ENCODE measurements at places on chromosomes 11 and 22.

- no peak for DNase-seq
Measured at GRCh38 chr11:106177311-106177710, 99.8 kb downstream of the AASDHPPT start.

DNA sequence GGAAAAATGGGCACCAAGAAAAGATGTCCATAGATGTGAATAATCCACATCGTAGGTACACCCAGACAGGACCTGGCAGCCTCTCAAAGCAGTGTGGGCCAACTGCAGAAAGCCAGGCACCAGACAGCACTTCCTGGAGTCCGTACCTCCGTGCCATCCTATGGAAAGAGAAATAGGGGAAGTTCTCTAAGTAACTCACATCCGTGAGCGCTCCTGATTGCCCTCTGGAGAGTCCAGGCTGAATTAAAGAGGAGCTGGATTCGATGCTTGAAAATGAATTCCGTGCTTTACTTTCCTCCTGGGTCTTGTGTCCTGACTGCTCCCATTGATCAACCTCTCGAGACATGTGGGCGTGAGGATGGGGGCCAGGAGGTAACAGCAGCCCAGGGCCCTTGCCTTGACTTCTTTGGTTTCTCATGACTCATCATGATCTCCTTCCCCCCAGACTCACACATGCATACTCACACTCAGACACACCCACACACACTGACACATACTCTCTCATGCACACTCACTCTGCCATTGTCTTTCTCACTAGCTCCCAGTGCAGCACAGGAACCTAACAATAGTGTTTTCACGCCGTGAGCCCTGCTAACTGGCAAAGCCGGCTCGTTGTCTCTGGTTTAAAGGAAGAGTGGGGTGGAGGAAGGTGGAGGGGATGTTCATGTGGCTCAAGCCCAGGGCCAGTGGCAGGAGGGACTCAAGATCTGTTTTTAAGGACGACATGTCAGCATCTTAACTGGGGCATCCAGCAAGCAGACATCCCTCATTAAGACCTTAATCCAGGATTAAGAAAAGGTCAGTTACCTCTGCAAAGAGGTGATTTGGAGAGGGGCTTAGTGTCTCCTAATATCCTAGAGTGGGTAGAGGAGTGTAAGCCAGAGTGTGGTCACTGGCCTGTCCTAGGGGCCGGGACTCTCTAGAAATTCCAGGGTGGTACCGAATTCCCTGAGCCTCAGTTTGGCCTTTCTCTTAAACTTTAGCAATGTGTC lies 104.2 kb downstream of the SCN3B start:
- no peak for DNase-seq

GRCh38 chr11:47337229-47337924 lies 15.1 kb downstream of the MYBPC3 start:
- no peak for DNase-seq

DNA sequence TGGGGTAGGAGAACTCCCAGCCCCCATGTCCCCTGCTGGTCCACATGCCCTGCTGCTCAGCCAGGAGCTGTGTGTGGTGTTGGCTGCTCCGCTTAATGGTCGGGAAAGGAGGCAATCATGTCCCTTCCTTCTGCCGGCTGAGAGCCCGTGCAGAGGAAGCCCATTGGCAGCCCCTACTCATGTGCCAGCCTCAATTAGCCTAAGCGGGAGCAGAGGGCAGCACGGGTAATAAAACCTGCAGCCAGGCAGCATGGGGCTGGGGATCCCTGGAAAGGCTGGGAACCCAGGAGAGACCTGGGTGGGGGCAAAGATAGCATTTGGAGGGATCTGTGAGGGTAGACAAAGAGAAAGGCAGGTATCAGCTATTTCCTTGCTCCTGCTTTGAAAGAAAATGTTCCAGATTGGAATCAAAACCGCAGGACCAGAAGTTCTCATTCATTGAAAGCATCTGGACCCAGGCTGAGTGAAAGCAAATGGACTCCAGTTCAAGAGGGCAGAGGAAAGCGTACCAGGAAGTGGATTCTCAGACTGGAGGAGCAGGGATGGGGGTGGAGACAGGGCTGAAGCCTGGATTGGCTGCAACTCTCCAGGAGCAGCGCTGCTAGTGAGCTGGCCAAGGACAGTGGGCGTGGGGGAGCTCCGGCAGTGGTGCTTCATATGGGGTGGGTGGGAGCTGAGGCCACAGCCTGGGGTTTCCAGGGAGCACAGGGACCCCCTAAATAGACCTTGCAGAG lies 103.4 kb upstream of the NECTIN1 start:
- DNase-seq: peak; percentile 19

DNA sequence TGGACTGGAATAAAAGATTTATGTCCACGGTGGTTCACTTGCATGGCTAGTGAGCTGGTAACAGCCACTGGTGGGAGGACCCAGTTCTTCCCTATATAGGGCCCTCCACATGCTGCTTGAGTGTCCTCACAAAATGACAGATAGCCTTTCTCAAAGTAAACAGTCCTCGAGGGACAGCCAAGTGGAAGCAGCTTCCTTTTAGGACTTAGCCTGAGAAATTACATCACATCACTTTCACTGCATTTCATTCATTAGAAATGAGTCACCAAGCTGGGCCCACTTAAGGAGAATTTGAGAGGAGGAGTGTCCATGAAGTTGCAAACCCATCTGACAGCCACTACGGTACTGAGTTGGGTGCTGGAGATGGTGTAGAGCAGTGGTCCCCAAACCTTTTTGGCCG lies 7.0 kb downstream of the ISX start:
- DNase-seq: no peak

- no peak for DNase-seq
Measured at GRCh38 chr11:111612224-111612623, 10.0 kb downstream of the SIK2 start.

- DNase-seq: no peak
Measured at GRCh38 chr22:22863001-22863400, 24.6 kb upstream of the IGLL5 start.

GRCh38 chr11:17979770-17980371 lies 33.0 kb downstream of the SERGEF start:
- DNase-seq: no peak

- no peak for DNase-seq
Measured at GRCh38 chr11:133928628-133929059, 28.1 kb downstream of the IGSF9B start.

- no peak for DNase-seq
Measured at GRCh38 chr11:47583844-47584243, 2.6 kb upstream of the FAM180B start.

- no peak for DNase-seq
Measured at GRCh38 chr11:69372589-69373250, 78.8 kb downstream of the MYEOV start.

GRCh38 chr11:1451781-1452470 lies 34.7 kb downstream of the MOB2 start:
- no peak for DNase-seq

DNA sequence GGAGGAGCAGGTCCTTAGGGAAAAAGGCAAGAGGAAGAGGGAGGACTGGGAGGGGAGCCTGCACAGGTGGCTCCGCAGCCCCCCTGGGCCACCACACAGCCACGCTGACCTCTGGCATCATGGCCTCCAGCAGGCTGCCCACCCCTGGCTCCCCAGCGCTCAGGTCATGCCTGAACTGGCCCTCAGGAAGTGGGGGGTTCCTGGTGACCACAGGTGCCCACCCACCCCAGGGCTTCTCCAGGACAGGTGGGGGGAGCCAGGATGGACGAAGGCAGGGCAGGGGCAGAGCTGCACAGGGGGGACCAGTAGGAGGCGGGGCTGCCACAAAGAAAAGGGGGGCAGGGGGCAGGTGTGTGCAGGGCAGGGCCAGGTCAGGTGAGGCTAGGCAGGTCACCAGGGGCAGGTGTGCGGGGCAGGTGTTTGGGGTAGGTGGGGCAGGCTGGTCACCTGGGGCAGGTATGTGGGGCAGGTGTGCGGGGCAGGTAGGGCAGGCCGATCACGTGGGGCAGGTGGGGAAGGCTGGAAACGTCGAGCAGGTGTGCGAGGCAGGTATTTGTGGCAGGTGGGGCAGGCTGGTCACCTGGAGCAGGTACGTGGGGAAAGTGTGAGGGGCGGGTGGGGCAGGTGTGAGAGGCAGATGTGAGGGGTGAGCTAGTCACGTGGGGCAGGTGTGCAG lies 997 bp downstream of the DEAF1 start:
- DNase-seq: no peak

GRCh38 chr11:112566124-112566523 lies 305.5 kb upstream of the PLET1 start:
- DNase-seq: no peak

- DNase-seq: no peak
Measured at GRCh38 chr22:35627267-35628041, 10.3 kb upstream of the MB start.

DNA sequence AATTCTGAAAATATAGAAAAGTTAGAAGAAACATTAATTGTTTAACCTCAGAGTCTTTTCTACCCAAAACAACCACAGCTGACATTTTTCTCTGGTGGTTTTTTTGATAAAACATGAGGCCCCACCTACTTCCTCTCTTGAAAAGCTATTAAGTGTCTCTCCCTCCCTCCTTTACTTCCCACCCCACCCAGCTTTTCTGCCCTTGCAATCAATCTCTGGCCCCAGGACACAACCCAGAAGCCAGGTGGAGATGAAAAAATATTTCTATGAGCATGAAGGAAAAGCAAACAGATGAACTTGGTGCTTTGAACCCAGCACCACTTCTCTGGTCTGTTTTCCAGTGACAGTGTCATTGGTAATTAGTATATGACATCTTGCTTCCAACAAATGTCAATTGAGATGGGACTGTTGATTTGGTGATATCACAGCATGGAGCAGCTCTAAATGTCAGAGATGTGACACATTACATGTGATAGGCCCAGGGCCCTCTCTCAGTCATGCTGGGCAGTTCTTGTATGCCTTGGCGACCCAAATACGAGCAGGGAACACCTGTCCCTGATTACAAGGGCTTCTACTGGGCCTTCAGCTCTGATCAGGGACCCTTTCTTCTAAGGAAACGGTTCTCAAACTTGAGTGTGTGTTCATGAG lies 23.9 kb upstream of the TMPRSS13 start:
- DNase-seq: no peak

DNA sequence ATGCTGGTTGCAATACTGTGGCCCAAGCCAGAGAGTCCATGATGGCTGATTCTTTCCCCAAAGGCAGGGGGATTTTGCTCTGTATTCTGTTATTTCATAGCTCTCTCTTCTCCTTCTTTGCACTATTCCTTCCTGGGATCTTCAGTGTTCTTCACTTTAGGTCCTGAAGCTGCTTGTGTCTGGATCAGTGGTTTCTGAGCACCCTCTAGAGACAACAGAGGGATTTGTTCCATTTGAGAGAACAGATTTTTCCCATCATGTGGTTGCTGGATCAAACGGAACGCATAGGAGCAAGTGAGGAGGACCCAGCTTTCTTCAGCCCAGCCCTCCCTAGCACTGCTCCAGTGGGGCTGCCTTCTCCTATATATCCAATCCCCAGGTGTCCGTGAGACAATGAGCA lies 68.7 kb upstream of the SYN3 start:
- no peak for DNase-seq

DNA sequence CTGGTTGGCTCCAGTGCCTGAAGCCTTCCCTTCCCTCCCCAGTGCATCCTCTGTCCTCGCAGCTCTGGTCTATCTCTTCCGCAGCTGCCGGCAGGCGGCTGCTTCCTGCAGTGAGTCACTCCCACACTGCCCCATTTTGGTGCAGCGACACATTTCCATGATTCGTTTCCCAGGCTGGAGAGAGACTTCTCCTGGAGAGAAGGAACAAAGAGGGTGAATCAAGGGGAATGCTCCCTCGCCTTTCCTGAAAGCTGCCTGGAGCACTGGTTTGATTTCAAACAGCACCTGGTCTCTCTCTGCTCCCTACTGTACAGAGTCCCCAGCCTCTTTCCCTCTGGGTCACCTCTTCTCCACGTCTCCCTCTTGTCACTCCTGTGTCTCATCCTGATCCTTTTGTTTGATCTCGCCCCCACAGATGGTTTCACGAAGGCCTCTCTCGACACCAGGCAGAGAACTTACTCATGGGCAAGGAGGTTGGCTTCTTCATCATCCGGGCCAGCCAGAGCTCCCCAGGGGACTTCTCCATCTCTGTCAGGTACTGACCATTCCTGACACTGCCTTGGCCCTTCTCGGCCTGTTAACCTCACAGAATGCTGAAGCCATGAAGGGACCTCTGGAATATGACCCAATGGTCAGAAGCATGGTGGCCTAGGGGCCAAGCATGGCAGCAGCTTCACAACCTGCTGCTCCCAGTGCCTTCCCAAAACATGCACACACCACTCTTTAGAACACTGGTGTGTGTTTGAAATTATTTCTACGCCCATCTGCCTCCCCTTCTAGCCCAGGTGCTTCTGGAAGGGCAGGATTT lies at the start of gene TMA7B:
TSS of gene TMA7B (plus strand) at position 758 of the 808 bp plus-strand sequence. CDS start 3,978 bp downstream, outside the sequence.
- no peak for DNase-seq

- DNase-seq: no peak
Measured at GRCh38 chr22:46661221-46661851, 41.1 kb downstream of the GRAMD4 start.

DNA sequence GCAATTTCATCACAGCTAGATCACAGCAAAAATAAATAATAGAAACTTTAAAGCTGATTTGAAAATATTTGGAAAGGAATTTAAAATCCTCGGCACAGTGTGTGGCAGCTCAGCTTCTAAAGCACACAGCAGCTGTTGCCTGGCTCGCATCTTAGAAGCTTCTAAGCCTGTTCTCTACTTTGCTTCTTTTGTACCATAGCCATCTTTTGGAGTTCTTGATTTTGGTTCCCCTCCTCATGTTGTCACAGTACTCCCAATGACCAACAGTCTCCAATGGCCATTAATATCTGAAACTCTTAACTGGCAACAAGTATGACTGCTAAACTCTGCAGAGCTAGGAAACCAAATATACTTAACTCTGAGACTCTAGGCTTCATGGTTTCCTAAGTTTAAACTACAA lies 28.8 kb downstream of the CHKA start:
- DNase-seq: no peak

- DNase-seq: no peak
Measured at GRCh38 chr11:73206801-73207200, 11.3 kb upstream of the P2RY2 start.

DNA sequence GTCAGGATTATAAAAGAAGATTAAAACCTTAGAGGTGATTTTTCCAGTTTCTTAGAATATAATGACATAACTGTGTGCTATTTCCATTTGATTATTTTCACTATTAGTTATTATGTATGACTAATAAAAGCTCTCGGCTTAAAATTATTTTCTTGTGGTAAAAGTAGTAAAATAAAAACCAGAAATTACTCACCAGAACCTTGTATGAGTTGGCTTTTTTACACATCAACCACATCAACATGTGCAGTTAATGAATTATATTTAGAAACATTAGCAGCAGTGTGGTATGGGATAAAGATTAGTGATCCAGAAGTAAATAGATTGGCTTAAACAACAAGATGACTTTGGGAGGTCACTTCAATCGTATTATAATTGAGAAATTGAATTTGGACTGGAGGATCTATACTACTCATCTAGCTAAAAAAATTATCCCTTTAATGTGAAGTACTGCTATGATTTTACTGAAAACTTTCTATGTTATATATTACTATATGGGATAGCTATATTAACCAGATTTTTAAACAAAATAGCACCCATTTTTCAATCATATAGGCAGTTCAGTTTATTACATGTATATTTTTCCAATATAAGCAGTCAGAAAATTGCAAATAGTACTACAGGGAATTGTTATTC lies 2.8 kb upstream of the BCO2 start:
- DNase-seq: no peak

GRCh38 chr11:6703247-6704063 lies 20.3 kb upstream of the MRPL17 start:
- no peak for DNase-seq

Measured in left renal cortex interstitium (tissue), 4 donors.